SK-N-DZ (cell line): ENCODE measurements at places on chromosomes 3 and 15.
A peak's percentile ranks its signal among the peaks of the same experiment; 100 is the strongest.

GRCh38 chr3:136602818-136603217, 149.4 kb downstream of the STAG1 start:
- no peak for DNase-seq

GRCh38 chr3:49165771-49166751, at the start of gene CCDC71:
CCDC71 (minus strand) TSS chr3:49166331; CDS start chr3:49164208, 2,123 bp downstream.
- peak; percentile 71 for DNase-seq

- DNase-seq: no peak
These were observed 67.9 kb downstream of the CORO2B start for GRCh38 chr15:68646696-68647095.

DNA sequence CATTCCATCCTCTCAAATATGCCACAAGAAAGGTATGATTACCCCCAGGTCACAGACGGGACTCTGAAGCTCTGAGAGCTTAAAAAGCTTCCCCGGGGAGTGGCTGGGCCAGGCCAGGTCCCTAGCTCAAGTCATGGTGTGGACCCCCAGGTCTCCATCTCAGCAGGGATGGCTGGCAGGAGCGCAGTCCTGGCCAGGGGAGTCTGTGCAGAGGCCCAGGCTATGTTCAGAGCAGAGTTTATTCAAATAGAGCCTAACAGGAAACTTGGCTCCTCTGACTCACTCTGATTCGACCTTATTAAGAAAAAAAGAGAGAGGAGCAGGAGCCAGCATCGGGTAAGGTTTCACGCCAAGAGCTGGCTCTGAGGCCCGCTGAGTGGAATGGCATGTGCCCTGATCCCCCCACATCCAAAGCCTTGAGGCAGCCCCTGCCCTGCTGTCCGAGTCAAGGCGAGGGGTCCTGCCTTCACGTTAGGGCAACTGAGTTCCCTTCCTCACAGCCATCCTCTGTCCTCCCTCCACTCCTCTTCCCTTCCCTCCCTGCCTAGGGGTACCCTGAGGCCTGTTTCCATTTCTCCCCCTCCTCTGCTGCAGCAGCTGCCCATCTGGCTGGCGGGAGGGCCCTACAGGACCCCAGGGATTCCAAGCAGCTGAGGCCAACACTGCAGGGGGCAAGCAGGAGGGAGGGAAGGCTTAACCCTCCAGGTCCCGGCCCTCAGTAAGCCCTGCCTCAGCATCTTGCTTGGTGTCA, 1.9 kb upstream of the LOXL1 start:
- DNase-seq: peak; percentile 81

GRCh38 chr15:101391981-101392640, 97.1 kb upstream of the SNRPA1 start:
- no peak for DNase-seq

DNA sequence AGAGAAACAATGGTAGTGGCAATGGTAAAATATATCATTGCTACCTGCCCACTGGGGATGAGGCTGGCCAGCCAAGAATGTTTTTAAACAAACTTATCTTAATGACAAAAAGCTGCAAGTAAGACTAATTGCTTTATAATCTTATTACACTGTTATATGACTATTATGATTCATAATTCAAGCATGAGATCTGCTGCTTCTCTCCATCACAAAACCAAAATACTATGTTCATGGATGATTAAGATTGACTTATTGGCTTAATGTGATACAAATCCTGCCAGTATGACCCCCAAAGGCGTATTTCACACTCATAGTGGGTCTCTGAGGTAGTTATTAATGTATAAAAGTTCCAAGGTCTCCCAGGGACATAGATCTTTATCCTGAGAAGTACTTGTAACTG, 52.6 kb downstream of the FBN1 start:
- no peak for DNase-seq

DNA sequence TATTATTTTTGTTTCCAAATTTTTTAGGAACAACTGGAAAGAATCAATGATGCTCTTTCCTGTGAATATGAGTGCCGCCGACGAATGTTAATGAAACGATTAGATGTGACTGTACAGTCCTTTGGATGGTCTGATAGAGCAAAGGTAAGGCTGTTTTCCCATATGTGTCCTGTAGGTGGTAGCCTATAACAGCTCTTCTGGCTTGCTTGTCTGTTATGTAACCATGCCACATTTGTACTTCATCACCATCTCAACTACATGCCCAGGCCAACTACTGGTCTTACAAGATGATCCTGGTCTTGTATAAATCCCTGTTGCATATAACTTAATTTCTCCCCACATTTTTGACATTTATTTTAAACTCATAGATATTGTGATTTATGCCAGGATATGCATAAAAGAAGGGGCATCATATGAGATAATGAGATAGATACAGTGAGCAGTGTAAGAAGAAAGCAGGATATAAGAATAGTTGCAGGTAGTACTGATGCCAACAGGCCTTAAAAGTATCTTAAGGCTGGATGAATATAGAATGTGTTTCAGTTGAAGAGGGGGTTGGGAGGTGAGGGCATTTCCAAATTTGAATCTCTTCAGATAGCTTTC, 20.3 kb downstream of the FAM98B start:
- peak; percentile 50 for DNase-seq

GRCh38 chr15:40427188-40427587, 13.6 kb upstream of the BAHD1 start:
- DNase-seq: peak; percentile 51

DNA sequence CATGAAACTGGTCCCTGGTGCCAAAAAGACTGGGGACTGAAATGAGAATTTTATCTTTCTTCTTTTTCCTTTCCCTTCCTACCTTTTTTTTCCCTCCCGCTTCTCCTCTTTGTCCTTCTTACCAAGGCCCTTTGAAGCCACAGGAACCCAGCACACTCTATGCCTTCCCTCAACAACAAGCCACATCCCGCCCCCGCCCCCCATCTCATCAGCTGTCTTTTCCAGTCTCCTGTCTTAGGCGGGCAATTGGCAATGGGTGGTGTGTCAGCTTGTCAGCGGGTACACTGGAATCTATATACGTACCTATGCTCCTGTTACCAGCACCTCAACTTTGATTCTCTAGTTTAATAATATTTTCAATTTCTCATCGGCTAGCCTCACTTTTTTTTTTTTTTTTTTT, 56.3 kb upstream of the CHD2 start:
- DNase-seq: no peak

- DNase-seq: no peak
These were observed 626.5 kb upstream of the DPPA4 start for GRCh38 chr3:109963831-109964230.

GRCh38 chr3:191592105-191592504, 131.1 kb downstream of the PYDC2 start:
- DNase-seq: peak; percentile 34

DNA sequence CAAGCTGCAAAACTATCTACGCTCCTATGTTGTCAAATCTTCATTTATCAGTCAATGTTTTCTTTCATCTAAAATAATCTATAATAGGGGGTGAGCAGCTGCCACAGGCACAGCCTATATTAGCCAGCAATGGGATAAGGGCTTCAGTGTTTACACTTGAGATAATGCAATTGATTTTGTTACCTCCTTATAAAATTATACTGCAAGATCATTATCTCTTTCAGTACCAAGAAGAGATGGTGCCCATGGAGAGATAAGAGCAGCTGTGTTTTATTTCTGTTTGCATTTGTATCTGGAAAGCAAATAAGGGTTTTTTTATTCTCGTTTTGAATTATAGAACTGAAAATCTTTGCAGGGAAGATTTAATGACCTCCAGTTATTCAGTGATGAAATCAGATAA, 68.9 kb downstream of the PLD1 start:
- DNase-seq: no peak

- no peak for DNase-seq
These were observed 153.7 kb downstream of the TIGIT start for GRCh38 chr3:114447545-114447944.

GRCh38 chr3:166889241-166889640, 490.9 kb downstream of the ZBBX start:
- no peak for DNase-seq

- no peak for DNase-seq
These were observed 164.0 kb downstream of the MEGF11 start for GRCh38 chr15:66089509-66089908.

GRCh38 chr3:46712191-46713049, 5.2 kb downstream of the PRSS50 start:
- DNase-seq: no peak

DNA sequence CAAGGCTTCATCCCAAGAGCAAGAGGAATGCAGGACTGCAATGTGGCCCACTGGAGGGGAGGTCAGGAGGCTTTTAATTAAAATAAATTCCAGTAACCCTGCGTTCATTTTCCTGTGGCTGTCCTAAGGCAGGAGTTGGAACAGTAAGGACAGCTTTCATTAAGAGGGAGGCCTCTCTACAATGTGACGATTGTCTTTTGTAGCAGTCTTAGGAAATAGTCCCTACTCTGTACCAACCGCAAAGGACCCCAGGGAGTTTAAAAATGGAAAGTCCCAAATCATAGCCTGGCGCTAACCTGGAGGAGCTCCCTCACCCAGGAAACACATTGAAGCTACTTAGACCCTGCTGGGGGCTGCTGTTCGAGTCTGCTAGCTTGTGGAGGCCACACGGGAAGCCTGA, 62.8 kb downstream of the SYNM start:
- DNase-seq: no peak

- peak; percentile 29 for DNase-seq
These were observed 530.9 kb upstream of the CBLB start for GRCh38 chr3:106399761-106400160.
